Lung (tissue), 17 donors: ENCODE measurements at places on chromosomes 3 and 15. TPM values are rescaled to one million over a fixed set of nuclear protein-coding genes. Genes with fewer than 3 reads are reported as not detected.
A peak's percentile ranks its signal among the peaks of the same experiment; 100 is the strongest.

DNA sequence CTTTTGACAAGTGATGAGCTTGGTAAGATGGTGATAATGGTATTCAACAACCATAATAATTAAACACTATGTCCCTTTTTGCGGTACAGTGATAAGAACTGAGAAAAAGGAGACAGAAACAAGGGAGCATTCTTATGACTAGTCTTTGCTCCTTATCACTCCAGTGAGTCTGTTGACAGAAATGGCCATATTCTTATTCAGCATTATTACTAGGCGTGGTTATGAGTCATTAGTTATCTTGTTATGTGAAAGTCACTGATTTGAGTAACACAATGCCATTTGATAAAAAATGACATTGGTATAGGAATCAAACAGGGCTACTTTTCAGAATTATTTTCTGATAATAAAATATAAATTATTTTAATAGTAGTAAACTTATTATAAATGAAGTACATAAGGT lies 193.5 kb downstream of the C3orf38 start:
- no peaks in the 10 kb centered on the region for H3K27me3 ChIP-seq
- no peak overlapping the region for H3K4me3 ChIP-seq
- no peak overlapping the region for H3K27ac ChIP-seq

The SLC22A13 gene
- not detected for total RNA-seq

DNA sequence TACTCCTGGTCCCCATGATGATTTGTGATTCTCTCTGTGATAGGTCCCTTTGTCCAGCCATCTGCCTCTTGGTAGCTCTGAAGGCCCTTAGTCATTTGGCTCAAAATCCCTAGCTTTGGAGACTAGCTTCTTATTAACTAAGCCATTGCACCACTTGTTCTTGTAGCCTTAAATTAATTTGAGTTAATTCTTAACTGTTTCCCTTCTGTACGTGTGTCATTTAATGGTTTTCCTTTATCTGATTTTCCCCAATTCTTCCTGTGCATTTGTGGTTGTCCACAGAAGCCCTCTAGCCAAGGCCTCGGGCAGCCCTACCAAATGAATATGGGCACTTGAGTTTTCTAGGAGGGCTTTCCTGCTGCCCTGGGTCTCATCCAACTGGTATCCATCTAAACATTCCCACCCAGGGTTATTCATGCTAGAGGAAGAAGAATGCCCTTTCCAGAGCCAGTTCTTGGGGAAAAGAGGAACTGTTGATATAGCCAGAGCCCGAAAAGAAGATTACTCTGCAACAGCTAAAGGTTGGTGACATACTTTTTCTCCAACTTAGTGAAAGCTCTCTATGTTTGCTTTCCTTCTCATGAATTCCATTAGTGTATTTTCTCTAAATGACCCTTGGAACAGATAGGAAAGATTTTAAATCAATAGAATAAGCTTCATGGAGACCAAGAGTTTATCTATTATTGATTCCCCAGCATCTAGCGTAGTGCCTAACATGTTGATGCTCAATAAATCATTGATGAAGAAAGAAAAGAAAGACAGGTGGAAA lies 44.2 kb upstream of the ZBTB38 start:
- no peaks in the 10 kb centered on the region for H3K36me3 ChIP-seq
- H3K27ac ChIP-seq, result no peak overlapping the region
- no peak overlapping the region for H3K4me3 ChIP-seq
- H3K4me1 ChIP-seq, result peaks cover 4% of the 10 kb centered on the region

The SERINC4 gene
- total RNA-seq, result 0.18 TPM

- no peak overlapping the region for H3K4me3 ChIP-seq
- no peaks in the 10 kb centered on the region for H3K36me3 ChIP-seq
- no peak overlapping the region for H3K27ac ChIP-seq
Measured at GRCh38 chr3:73332558-73332957, 271.1 kb downstream of the EBLN2 start.

The TRAT1 gene
- 0.40 TPM for total RNA-seq

DNA sequence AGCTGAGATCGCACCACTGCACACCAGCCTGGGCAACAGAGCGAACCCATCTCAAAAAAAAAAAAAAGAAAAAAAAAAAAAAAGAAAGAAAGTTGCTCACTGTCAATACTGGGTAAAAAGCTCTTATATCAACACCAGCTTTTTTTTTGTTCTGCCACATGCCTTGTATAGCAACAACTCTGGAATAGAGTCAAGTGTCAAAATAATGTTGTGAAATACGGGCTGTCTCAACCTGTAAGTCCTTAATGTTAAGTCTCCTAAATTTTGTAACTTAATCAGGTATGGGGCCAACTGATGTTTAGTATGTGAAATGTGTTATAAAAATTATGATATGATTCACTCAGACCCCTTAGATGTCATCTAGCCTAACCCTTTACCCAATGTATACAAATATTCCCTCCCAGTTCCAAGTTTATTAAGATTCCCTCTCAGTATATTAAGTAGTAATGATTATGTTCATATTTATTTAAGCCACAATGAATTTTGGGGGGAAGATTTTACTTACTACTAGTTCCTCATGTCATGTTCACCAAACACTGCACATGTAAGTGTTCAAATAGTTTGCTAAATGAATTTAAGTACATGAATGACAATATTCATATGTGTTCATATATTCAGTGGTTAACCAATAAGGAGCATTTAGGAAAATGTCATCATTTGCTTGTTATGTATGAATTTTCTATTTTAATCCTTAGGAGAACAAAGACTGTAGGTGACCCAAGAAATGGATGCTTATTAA lies 52.2 kb downstream of the GPR160 start:
- no peak for DNase-seq
- H3K36me3 ChIP-seq, result no peaks in the 10 kb centered on the region
- H3K27ac ChIP-seq, result no peak overlapping the region

The LEKR1 gene
- total RNA-seq, result 5.4 TPM

DNA sequence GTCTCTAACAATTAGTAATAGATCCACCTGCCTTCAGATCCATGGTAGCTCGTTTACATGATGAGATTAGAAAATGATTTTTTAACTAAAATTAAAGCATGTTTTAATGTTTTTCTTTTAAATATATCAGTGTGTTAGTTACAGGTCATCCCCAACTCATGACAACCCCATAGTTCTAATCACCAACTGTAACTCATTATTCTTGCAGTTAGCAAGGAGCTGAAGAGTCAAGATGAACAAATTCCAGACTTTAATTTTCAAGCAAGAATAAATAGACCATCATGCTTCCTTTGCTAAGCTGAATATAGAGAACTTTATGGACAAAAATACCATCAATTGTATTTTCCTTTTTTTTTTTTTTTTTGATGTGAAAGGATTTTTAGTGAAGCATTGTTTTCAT lies 101.1 kb downstream of the TOP2B start:
- DNase-seq, result no peak
- H3K4me3 ChIP-seq, result no peak overlapping the region
- H3K36me3 ChIP-seq, result peaks cover 6% of the 10 kb centered on the region
- H3K4me1 ChIP-seq, result peaks cover 19% of the 10 kb centered on the region

DNA sequence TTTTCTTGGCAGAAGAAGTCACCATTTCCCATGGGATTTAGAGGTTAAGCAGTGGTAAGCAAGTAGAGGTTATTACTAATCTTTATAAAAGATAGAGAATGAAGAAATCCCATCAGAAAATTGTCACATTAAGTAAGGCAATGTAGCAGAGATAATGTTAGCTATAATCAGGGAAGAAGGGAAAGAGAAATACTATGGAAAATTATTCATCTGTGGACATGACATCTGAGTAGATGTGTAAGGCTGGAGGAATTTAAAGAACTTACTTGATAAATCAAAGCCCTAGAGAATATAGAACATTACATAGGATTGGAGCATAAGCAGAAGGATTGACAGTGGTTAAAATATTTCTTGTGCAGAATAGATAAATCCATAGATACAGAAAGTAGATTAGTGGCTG lies 553.1 kb upstream of the CBLB start:
- H3K27ac ChIP-seq, result no peak overlapping the region
- no peak for DNase-seq
- H3K36me3 ChIP-seq, result no peaks in the 10 kb centered on the region
- H3K4me1 ChIP-seq, result no peaks in the 10 kb centered on the region
- H3K27me3 ChIP-seq, result no peaks in the 10 kb centered on the region
- H3K4me3 ChIP-seq, result no peak overlapping the region

DNA sequence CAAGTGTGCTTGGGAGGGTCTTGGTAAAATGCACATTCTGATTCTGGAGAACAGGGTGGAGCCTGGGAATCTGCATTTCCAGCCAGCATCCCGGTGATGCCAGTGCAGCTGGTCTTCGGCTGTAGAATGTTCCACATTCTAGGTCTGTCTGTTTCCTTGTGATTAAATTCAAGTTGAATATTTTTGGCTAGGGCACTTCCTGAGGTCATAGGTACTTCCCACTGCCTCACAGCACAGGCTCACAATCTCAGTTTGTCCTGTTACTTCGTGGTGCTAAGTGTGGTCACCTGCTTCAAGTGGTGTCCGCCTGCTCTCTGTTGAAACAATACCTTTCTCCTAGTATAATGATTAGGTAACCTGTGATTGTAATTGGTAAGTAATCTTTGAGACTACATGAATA lies 40.1 kb downstream of the FLNB start:
- H3K27ac ChIP-seq, result peak overlapping the region; percentile 43
- no peaks in the 10 kb centered on the region for H3K36me3 ChIP-seq
- DNase-seq, result no peak

DNA sequence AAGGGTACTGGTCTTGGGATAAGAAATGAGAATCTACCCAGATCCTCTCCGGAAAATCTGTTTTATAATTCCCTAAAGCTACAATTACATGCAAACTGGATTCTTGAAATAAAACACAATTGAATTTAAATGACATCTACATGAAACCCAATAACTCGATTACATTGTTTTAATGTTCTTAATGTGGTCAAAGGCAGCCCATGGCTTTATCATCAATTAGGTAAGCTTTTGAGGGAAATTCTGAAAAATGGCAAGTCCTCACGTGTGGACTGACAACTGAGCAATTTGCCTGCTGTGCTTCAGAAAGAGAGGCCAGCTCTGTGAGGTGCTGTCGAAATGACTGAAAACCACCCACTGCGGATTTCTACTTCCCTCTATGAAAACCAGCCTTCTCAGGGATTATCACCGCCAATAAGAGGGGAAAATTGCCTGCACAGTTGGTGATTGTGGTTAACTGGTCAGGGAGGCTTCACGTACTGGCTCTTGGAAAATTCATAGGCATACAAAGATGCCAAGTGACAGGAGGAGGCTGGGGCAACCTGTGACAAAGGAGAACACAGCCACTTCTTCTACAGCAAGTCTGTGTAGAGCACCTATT lies 200.8 kb upstream of the SLCO3A1 start:
- no peaks in the 10 kb centered on the region for H3K27me3 ChIP-seq
- no peak overlapping the region for H3K27ac ChIP-seq
- H3K4me1 ChIP-seq, result no peaks in the 10 kb centered on the region
- H3K4me3 ChIP-seq, result no peak overlapping the region
- H3K36me3 ChIP-seq, result no peaks in the 10 kb centered on the region

DNA sequence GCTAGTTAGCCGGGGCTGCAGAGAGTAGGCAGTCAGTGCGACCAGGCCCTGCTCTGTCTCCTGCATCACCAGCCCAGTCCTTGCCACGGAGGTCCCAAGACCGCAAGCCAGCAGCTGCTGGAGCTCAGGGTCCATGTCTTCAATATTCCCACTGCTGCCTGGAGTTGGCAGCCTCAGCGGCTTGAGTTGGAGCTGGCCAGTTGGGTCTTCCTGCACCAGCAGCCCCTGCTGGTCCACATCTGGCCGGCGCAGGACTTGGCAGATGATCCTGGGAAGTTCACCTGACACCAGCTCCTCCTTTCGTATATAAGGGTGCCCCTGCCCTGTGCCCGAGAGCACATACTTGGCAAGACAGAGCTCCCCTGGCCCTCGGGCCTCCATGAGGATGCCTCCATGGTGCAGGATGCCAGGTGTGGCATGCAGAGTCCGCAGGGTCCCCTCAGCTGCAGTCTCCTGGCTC lies 5.7 kb downstream of the XIRP1 start:
- no peak overlapping the region for H3K27ac ChIP-seq
- peaks cover 10% of the 10 kb centered on the region for H3K4me1 ChIP-seq
- no peak for DNase-seq
- no peaks in the 10 kb centered on the region for H3K27me3 ChIP-seq

GRCh38 chr3:156694536-156694935 lies 20.1 kb downstream of the TIPARP start:
- no peak for DNase-seq
- no peak overlapping the region for H3K4me3 ChIP-seq
- H3K27ac ChIP-seq, result no peak overlapping the region
- H3K27me3 ChIP-seq, result no peaks in the 10 kb centered on the region

DNA sequence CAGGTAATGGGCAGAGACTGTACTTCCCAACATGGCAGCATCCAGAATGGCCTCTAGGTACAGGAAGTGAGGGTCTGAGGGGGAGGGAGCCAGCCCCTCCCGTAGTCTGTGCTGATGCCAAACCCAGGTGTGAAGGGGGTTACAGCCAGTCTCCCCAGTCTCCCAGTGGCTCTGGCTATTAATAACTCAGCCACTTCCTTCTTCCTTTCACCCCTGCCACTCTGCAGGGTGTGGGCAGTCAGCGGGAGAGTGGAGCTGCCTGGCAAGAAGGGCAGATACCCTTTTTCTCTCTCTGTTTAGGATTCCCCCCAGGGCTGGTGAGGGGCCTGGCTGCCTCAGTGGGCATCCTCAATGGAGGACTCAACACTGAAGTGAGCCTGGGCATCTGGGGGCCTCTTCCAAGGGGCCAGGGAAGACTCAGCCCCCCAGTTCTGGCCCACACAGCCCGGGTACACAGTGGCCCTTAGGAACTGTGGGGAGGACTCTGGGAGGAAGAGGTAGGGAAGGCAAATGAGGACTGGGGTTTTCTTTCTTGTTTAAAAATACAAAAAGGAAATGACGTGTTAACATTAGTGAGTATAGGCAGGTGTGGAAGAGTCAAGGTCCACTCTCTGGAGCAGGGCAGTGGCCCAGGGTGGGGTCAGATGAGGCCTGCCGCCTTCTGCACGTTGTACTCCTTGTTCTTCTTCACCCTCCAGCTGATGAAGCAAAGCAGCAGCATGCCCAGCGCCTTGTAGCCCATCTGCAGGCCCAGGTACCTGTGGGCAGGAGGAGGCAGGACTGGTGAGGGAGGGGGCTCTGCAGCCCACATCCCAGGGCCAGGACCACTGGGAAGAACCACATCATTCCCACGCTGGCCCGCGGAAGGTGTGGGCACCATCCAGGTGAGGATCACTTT lies 38.6 kb upstream of the RAB6B start:
- DNase-seq, result no peak
- H3K4me3 ChIP-seq, result no peak overlapping the region
- H3K36me3 ChIP-seq, result peaks cover 6% of the 10 kb centered on the region
- H3K4me1 ChIP-seq, result no peaks in the 10 kb centered on the region
- H3K27me3 ChIP-seq, result no peaks in the 10 kb centered on the region

- DNase-seq, result no peak
- no peaks in the 10 kb centered on the region for H3K36me3 ChIP-seq
- H3K27ac ChIP-seq, result no peak overlapping the region
- no peak overlapping the region for H3K4me3 ChIP-seq
- H3K27me3 ChIP-seq, result no peaks in the 10 kb centered on the region
Measured at GRCh38 chr3:150373234-150373875, 34.7 kb upstream of the TSC22D2 start.

The GNAT1 gene
- total RNA-seq, result not detected

The GAP43 gene
- total RNA-seq, result 0.60 TPM

GRCh38 chr3:10950476-10951294 lies 41.9 kb upstream of the SLC6A1 start:
- no peaks in the 10 kb centered on the region for H3K4me1 ChIP-seq
- H3K27ac ChIP-seq, result no peak overlapping the region
- peak; percentile 47 for DNase-seq
- H3K4me3 ChIP-seq, result no peak overlapping the region
- H3K27me3 ChIP-seq, result peaks cover 11% of the 10 kb centered on the region

The ADAM10 gene
- total RNA-seq, result 274 TPM

The NUTM1 gene
- not detected for total RNA-seq

The ASB14 gene
- 0.74 TPM for total RNA-seq

The CKMT1B gene
- not detected for total RNA-seq
